ENCODE measurements at places on chromosomes 5 and 9.

GRCh38 chr9:90022474-90022873 is 417.7 kb downstream of the GADD45G start:
- no peak for DNase-seq

- no peak for DNase-seq
Measured at GRCh38 chr9:6929441-6930215, 171.9 kb downstream of the KDM4C start.

DNA sequence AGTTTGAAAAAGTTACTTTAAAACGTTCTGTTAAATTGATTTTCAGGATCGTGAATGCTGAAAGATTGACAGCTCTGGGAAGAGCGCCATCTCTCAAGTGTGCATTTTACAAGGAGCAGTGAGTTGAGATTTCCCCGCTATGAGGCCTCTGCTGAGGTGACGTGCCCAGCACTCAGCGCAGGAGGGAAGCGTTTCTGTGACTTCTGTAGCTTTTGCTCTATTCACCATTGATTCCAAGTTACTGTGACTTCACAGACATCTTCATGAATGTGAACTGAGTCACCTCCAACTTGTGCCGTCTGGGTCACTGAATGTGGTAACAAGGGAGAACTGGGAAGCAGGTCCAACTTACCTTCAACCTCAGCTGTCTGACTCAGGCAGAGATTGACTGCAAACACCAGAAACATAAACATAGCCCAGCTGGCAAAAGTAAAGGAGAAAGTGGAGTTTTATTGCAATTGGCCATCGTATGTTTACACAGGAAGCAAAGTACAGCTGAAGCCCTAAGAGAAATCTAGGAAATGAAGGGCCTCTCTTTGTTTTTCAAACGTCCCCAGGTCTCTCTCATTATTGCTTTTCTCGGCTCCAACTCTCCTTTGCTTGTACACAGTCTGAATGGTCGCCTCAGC is 428.8 kb upstream of the CLINT1 start:
- peak; percentile 50 for DNase-seq

DNA sequence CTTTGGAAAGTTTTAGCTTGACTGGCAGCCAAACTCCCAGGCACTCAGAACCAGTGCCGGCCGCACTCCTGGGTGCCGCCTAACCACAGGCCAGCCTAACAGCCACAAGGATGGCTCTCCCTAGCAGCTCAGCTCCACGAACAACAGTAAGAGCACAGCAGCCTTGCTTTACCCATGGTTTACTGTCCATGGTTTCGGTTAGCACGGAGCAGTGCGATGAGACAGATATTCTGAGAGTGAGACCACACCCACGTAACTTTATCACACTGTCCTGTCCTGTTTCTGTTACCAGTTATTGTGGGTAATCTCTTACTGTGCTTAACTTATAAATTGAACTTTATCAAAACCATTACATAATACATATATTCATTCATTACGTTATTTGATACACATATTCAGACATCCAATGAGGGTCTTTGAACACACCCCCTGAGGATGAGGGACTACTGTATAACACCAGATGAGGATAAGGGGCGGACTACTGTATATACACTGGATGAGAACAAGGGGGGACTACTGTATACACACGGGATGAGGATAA is 12.4 kb downstream of the CLPTM1L start:
- DNase-seq = no peak

- DNase-seq = no peak
Measured at GRCh38 chr9:133538851-133539833, 4.6 kb downstream of the ADAMTSL2 start.

DNA sequence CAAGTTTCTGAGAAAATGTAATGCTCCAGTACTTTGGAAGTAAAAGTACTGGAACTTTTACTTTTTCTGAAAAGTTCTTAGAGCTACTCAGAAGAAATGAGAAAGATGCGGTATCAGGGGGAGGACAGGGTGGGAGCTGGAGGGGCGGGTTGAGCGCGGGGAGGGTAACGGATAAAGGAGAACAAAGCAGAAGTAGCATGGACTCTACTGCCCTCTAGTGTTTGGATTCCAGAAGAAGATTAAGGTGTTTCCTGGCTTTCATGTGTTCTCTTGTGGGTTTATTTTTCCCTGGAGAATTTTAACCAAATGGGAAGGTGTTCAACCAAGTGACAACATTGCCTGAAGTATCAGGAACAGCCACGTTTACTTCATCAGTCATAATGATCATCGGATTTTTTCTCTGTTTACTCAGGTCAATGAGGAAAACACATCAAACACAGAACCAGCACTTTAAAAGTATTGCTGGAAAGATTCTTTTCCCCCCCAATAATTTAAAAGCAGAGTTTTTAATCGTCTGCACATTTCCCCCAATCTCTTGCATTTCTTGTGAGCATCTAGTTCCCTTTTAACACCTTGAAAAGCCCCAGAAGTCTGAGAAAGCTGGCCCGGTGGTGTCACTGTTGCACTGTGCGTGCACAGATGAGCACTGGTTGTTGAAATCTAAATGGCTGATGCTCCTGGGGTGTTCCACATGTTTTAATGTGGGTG is 190.6 kb downstream of the MPDZ start:
- peak; percentile 42 for DNase-seq

Measured in astrocyte of the cerebellum (primary cell).